ENCODE measurements at places on chromosomes 13 and 19.
A peak's percentile ranks its signal among the peaks of the same experiment; 100 is the strongest.

GRCh38 chr13:45200701-45201232 is at the start of gene KCTD4:
KCTD4 (minus strand) TSS chr13:45201045; CDS start chr13:45194567, 6,478 bp downstream.
- peak; percentile 14 for DNase-seq

GRCh38 chr19:45027371-45027770 is 11.5 kb upstream of the CLASRP start:
- peak; percentile 62 for DNase-seq

DNA sequence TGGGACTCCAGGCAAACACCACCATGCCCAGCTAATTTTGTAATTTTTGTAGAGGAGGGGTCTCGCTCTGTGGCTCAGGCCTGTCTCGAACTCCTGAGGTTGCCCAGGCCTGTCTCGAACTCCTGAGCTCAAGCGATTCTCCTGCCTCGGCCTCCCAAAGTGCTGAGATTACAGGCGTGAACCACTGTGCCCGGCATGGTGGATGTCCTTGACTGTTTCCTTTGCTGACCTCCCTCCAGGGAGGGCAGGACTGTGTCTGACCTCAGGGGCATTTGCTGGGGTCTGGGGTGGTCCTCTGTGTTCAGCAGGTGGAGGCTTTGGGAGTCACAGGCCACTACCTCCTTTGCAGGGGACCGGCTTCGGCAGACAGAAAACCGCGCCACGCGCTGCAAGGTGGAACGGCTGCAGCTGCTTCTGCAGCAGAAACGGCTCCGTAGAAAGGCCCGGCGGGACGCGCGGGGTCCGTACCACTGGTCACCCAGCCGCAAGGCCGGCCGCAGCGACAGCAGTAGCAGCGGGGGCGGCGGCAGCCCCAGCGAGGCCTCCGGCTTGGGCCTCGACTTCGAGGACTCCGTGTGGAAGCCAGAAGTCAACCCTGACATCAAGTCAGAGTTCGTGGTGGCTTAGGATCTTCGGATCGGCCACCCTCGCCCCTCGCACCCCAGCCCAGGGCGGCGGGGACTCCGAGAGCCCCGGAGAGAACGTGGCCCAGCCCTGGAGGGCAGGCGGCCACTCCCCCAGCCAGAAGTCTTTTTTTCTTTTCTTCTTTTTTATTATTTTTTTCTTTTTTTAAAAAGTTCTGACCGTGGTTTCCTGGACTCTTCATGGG is 8.5 kb downstream of the MIDN start:
- no peak for DNase-seq

DNA sequence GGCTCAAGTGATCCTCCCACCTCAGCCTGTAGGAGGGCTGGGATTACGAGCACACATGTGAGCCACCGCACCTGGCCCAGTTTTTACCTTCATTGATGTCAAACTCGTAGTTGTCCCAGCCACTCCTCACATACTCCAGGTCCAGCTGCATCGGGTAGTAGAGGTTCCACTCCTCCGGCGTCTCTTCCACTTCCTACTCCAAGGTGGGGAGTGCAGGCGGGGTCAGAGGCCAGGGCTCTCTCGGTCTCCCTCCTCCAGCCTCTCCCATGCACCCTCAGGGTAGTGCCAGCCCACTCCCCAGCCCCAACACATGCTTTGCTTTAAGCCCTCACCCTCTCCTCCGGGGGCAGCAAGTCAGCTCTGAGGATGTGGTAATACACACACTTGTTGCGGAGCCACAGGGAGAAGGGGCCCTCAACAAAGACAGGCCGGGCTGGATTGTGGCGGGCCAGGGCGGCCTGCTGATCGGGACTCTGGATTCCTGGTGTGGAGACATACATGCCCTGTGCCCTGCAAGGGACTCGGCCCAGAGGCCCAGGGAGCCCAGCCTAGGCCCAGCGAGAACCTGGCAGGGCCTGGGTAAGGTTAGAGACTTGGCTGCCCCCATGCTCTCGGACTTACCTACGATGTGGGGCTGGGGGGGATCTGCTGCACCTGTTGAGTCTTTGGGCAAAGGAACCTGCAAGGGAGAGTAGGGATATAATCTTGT is 1.9 kb upstream of the ZNF653 start:
- DNase-seq, result peak; percentile 70

GRCh38 chr13:25874064-25874737 is 177.6 kb downstream of the SHISA2 start:
- DNase-seq, result no peak

DNA sequence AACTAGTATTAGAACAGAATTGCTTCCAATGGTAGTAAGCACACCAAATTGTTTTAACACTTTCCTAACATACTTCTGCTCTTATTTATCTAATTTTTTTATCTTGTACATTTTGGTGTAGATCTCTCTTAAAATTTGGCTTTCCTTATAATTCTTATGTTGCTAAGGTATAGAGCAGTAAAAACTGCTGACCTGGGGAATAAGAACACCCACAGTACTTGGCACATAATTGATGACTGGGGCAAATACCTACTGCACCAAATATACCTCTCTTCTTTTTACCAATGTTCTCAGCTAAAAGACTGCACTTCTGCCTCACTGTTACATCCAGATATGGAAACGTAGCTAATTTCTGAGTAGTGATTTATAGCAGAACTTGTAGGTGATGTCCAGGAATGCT is 642.2 kb downstream of the LIG4 start:
- DNase-seq, result peak; percentile 17

GRCh38 chr19:6481541-6482342 is at the start of gene DENND1C:
DENND1C (minus strand) TSS chr19:6481787; CDS start chr19:6481695, 92 bp downstream.
- peak; percentile 91 for DNase-seq

GRCh38 chr19:30068528-30069395 is 126.7 kb downstream of the URI1 start:
- peak; percentile 19 for DNase-seq

- DNase-seq, result peak; percentile 99
These were observed 1.2 kb downstream of the CDC34 start for GRCh38 chr19:532561-533363.

DNA sequence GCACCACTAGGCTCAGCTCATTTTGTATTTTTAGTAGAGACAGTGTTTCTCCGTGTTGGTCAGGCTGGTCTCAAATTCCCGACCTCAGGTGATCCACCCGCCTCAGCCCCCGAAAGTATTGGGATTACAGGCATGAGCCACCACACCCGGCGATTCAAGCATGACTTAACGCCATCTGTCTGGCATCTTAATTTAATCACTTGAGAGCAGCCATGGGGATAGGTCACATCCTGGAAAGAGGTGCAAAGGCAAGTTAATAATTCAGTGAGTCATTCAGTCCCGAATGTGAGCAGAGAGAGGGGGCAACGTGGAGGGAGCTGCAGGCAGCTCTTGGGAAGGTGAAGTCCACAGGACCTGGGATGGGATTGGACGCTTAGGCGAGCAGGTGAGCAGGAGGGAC is 31.7 kb upstream of the USP29 start:
- DNase-seq, result no peak

GRCh38 chr13:114078461-114079451 is 53.7 kb downstream of the RASA3 start:
- peak; percentile 99 for DNase-seq

DNA sequence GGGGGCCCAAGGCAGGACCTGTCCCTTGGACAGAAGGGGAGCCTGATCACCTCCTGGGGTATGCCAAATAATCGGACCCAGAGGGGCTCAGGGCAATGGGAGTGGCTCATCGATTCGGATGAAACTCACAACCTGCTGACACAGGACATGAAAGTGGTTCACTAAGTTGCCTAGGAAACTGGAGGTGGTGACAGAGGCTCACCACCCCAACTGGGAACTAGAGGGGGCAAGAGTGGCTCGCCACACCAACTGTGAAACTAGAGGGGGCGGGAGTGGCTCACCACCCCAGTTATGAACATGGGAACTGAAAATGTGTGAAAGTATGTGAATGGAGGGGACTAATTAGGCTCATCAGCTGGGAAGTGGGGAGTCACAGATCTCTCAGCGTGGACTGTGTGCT is 46.3 kb upstream of the ZNF737 start:
- DNase-seq, result no peak

- DNase-seq, result no peak
These were observed 9.8 kb downstream of the ECSIT start for GRCh38 chr19:11519138-11519537.

- no peak for DNase-seq
These were observed 13.8 kb upstream of the KLF5 start for GRCh38 chr13:73045031-73045430.

DNA sequence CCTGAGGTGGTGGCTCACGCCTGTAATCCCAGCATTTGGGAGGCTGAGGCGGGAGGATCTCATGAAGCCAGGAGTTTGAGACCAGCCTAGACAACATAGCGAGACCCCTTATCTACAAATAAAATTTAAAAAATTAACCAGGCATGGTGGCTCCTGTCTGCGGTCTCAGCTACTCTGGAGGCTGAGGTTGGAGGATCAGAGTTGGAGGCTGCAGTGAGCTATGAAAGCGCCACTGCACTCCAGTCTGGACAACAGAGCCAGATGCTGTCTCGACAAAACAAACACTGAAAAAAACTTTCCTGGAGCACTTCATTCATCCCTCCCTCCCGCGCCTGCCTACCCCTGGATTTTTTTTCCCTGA is 665 bp upstream of the ATG4D start:
- no peak for DNase-seq

- DNase-seq, result no peak
These were observed 4.2 kb downstream of the DPP9 start for GRCh38 chr19:4719499-4719866.

- no peak for DNase-seq
These were observed 27.1 kb downstream of the DGKH start for GRCh38 chr13:42075517-42075916.

DNA sequence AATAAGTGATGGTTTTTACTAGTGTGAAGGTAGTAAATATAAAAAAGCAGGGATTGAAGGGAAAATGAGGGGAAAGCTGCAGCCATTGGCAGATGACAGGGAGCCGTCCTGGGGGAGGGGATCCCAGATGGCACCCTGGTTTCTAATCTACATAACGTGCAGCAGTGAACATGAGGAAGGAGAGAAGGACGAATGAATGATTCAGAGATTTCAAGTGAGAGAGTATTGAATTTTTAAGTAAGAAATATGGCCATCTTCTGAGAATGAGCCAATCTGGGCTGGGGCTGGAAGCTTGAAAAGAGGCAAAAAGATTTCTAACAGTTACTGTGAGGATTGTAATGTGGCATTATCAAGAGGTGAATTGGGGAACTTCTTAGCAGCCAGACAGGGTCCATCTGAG is 414.2 kb downstream of the MYO16 start:
- no peak for DNase-seq

DNA sequence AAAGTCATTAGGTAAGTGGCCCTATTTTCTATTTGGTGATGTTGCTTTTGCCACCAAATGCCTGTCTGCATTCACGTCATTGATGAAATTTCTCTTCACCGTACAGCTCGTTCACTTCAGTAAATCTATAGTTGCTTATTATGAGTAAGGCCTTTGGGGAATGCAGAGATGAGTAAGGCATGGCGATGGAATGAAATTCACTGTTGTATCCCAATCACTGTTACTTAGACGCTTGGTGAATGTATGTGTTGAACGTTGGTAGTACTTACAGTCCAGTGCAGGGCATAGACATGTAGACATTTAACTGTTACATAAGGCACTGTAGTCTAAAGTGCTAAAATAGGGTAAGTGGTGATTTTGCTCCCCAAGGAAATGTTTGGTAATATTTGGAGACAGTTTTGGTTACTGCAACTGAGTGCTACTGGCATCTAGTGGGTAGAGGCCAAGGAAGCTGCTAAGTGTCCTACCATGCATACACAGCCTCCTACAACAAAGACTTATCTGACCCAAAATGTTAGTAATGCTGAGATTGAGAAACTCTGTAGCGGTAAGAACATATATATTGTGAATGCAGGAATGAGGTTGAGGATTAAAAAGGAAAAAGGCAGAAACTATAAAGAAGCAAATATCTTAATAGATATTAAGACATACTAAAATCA is 5.8 kb downstream of the AKAP11 start:
- no peak for DNase-seq

- peak; percentile 21 for DNase-seq
These were observed 23.1 kb downstream of the KLF2 start for GRCh38 chr19:16347706-16348105.

DNA sequence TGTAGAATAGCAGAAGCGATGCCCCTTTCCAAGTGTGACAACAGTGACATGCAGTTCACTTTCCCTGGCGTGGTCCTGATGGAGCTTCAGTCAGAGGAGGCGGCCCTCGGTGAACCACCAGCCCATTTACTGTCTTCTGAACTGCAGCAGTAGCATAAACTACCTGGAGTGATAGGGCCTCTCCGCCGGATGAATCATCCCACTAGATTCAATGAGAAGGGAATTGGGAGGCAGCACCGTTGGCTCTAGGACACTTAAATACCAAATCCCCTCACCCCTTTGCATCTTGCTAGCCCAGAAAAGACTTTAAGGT is 112.8 kb upstream of the GPR12 start:
- no peak for DNase-seq

DNA sequence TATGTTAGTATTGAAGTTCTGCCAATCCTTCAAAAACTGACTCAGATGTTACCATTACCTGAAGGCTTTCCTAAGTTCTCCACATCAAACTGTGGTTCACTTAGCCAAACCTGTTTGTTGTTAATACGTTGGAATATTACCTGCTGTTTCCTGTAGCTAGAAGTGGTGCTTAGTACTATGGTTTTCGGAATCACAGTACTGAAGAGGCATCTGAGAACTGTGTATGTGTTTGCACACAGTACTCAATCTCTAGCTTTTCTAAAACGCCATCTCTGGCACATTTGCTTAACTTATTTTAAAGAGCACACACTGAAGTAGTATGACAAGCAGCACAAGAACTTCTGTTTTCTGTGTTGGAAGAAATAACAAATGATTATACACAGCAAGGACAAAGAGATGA is 248.2 kb downstream of the SHISA2 start:
- DNase-seq, result no peak
